Right atrium auricular region (tissue), 2 donors: ENCODE measurements at places on chromosomes 16 and 17.

GRCh38 chr16:8551388-8552332, 38.7 kb downstream of the TMEM114 start:
- DNase-seq: no peak
- no peaks in the 10 kb centered on the region for H3K36me3 ChIP-seq
- H3K27me3 ChIP-seq: no peaks in the 10 kb centered on the region
- H3K4me1 ChIP-seq: no peaks in the 10 kb centered on the region
- no peak overlapping the region for H3K4me3 ChIP-seq

DNA sequence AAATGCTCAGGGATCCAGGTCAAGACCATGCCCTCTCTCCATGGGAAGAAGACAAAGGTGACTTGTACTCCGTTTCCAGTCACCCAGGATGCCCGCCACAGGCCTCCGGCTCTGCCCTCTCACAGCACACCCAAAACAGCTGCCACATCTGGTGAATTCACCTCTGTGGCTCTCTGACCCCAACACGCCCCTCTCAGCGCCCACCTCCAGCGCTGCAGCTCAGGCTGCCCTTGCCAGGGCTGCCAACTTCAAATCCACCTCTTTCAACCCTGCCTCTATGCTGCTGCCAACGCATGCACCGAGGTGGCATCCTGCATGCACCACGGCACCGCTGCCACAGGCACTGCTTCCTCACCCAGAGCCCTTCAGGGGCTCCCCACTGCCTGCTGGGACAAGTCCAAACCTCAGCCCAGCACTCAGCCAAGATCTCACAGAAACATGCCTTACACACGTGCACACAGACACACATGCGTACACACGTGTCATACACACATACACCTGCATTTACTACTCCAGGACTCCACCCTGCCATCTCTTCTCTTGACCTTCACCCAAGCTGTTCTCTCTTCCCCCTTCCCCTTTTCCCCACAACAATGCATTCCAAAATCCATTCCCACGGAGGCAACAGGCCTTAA, 7.5 kb downstream of the HID1 start:
- no peak overlapping the region for H3K4me3 ChIP-seq
- H3K36me3 ChIP-seq: no peaks in the 10 kb centered on the region
- DNase-seq: no peak
- H3K4me1 ChIP-seq: no peaks in the 10 kb centered on the region

GRCh38 chr16:19776565-19776964, 58.5 kb downstream of the IQCK start:
- no peaks in the 10 kb centered on the region for H3K27me3 ChIP-seq
- peaks cover 6% of the 10 kb centered on the region for H3K4me1 ChIP-seq
- DNase-seq: no peak
- H3K27ac ChIP-seq: no peak overlapping the region
- H3K36me3 ChIP-seq: no peaks in the 10 kb centered on the region
- H3K4me3 ChIP-seq: no peak overlapping the region

DNA sequence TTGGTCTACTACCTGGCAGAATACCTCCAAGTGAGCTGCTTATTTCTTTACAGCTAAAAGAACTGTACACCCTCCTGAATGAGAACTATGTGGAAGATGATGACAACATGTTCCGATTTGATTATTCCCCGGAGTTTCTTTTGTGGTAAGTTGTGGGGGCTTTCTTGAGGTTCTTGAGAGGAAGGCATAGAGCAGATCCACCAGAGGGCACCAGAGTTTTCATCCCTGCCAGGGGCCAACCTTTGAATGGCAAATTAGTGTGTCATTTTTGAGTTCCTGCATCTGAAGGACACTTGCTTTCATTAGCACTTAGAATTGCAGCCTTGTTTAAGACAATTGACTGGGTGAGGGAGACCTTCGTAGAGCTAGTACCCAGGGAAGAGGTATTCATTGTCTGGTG, 35.0 kb downstream of the NMT1 start:
- peak overlapping the region; percentile 28 for H3K27ac ChIP-seq
- H3K36me3 ChIP-seq: peaks cover 72% of the 10 kb centered on the region
- no peak overlapping the region for H3K4me3 ChIP-seq
- DNase-seq: no peak

DNA sequence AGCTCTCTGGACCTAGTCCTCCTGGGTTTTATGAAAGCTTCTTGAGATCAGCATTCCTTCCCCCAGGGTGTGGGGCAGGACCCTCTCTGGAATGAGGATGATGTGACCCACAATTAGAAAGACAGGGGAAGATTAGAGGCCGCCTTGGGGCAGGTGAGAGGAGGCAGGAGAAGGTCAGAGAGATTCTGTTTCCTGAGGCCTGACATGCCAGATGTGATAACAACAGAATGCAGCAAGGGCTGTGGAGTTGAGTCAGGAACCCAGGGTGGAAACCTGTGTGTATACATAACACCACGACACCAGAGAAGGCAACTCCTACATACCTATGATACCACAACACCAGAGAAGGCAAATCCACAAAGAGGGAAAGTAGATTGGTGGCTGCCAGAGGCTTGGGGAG, 5.4 kb upstream of the SLC5A10 start:
- no peak for DNase-seq
- no peak overlapping the region for H3K4me3 ChIP-seq
- no peak overlapping the region for H3K27ac ChIP-seq
- no peaks in the 10 kb centered on the region for H3K4me1 ChIP-seq
- no peaks in the 10 kb centered on the region for H3K36me3 ChIP-seq
- no peaks in the 10 kb centered on the region for H3K27me3 ChIP-seq

DNA sequence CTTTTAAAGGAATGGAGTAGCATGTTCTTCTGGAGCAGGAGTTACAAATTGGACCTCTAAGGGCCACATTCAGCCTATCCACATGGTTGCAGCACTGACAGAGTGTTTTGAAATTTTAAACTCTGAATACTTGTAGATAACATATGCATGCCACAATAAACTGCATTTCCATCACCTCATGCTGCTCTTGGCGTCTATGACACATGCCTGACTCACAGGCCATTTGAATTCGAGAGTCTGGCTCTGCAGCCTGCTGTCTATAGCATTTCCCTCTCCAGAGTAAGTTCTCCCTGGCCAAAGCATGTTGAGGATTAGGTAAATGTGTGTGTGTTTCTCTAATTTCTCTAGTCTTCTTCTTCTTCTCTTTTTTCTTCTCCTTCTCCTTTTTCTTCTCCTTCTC, 28.7 kb upstream of the MYOCD start:
- no peak overlapping the region for H3K27ac ChIP-seq
- no peak for DNase-seq
- H3K36me3 ChIP-seq: no peaks in the 10 kb centered on the region
- peaks cover 5% of the 10 kb centered on the region for H3K4me1 ChIP-seq
- H3K27me3 ChIP-seq: no peaks in the 10 kb centered on the region

DNA sequence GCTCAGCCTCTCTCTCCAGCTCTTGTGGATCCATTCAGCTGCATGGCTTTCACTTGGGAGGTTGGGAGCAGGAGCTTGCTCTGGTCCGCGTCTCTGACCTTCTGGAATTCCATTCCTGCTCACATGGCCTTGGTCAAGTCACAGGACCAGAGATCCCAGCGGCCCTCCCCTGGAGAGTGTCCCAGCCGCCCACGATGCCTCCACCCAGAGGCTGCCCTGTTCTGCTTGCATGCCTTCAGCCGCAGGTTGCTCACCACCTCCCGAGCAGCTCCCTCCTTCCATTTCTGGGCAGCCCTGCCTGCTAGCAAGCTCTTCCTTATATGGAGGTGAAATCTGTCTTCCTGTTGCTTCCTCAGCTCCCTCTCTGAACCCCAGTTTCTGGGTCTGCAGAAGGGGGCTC, 32.6 kb downstream of the RAI1 start:
- no peak overlapping the region for H3K4me3 ChIP-seq
- no peaks in the 10 kb centered on the region for H3K4me1 ChIP-seq
- H3K36me3 ChIP-seq: no peaks in the 10 kb centered on the region
- DNase-seq: peak; percentile 69
- no peaks in the 10 kb centered on the region for H3K27me3 ChIP-seq

DNA sequence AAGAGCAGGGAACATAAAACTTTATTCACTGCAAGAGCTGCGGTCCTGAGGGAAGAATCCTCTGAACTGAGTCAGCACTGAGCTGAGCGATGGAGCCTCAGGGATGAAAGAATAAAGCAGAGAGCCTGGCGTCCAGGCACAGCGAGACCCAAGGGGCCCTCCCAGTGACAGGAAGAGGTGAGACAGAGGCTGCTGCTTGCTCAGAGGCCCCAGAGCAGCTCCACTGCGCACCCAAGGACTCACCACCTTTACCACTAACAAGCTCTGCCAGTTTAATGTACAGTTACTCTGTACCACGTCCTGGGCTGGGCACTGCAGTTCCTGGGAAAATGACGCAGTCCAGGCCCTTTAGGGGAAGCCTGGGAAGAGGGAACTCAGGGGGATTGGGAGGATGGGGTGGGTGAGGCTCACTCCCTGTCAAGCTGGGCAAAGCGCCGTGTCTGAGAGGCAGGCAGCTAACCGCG, 5.6 kb downstream of the GFAP start:
- no peak for DNase-seq
- H3K36me3 ChIP-seq: no peaks in the 10 kb centered on the region
- no peak overlapping the region for H3K27ac ChIP-seq
- no peaks in the 10 kb centered on the region for H3K27me3 ChIP-seq

DNA sequence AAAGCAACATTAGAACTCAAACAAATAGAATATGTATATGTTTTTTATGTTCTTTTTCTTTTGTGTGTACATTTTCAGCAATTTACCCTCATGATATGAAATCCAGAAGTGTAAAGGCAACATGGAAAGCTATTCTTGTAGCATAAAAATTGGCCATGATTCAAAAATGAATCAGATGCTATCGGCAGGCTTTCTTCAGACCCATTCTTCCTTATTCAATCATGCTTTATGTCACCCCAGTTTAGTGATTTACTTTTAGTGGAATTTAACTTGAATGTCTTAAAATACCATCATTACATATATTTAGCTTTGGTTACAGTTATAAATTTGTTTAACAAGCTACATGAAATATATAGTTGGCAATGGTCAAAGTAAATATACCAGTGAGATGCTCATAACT, 21.4 kb upstream of the SMIM36 start:
- no peaks in the 10 kb centered on the region for H3K36me3 ChIP-seq
- no peaks in the 10 kb centered on the region for H3K4me1 ChIP-seq
- H3K27me3 ChIP-seq: no peaks in the 10 kb centered on the region
- DNase-seq: no peak

DNA sequence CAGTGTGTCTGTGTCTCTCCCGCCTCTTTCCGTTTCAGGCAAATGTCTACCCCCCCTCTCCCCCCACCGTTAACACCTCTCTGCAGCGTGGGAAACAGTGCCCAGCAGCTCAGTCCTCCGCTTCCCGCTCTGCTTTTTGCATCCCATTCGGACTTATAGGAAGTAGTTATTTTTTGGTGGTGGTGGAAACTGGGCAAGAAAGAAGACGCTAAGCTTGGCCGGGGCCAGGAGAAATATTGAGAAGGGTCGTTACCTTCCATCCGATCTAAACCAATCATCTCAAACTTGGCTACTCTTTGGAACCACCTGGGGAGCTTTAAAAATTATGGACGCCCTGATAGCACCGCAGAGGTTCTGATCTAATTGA, 499 bp upstream of the HLF start:
- no peak for DNase-seq
- H3K4me1 ChIP-seq: no peaks in the 10 kb centered on the region
- peak overlapping the region; percentile 18 for H3K4me3 ChIP-seq

DNA sequence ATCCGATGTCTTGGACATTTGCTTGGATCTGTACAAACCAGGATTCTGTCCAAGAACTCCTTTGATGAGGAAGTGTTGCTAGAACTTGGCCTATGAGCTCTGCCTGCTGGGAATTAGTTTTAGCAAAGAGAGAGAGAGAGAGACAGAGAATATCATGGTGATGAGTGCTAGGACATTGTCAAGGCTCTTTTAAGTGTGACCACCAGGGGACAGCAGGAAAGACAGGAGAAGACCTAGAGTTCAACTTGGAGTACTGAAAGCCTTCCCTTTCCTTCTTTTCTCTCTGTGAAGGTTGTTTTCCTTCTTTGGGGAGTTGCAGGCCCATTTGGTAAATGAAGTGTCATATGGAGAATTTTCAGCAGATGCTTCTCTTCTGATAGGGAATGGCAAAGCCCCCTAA, 389.2 kb upstream of the HSBP1 start:
- H3K4me3 ChIP-seq: no peak overlapping the region
- no peak for DNase-seq
- H3K4me1 ChIP-seq: no peaks in the 10 kb centered on the region

- H3K4me1 ChIP-seq: no peaks in the 10 kb centered on the region
Observed at GRCh38 chr16:817001-817906, 16.7 kb upstream of the GNG13 start.

GRCh38 chr16:48128769-48129168, 27.0 kb downstream of the ABCC12 start:
- H3K27ac ChIP-seq: no peak overlapping the region
- H3K27me3 ChIP-seq: no peaks in the 10 kb centered on the region
- H3K36me3 ChIP-seq: no peaks in the 10 kb centered on the region

DNA sequence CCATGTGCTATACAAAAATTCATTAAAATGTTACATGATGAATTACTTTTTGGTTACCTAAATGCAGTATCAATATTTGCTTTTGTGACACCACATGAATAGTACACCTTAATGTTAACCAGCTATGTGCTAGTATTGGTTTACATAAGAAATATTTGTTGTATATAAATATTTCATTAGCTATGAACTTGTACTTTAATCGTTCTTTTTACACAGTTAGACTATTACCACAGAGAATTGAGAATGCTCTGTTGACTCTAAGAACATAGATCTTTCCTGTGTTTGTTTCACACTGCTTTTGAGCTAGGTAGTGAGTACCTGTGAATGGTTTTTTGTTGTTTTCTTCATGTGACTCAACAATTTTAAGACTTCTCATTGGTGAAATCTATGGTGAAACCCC, 93.4 kb downstream of the KANSL1 start:
- H3K4me1 ChIP-seq: no peaks in the 10 kb centered on the region
- H3K36me3 ChIP-seq: no peaks in the 10 kb centered on the region
- H3K27ac ChIP-seq: no peak overlapping the region
- no peak overlapping the region for H3K4me3 ChIP-seq
- DNase-seq: no peak

DNA sequence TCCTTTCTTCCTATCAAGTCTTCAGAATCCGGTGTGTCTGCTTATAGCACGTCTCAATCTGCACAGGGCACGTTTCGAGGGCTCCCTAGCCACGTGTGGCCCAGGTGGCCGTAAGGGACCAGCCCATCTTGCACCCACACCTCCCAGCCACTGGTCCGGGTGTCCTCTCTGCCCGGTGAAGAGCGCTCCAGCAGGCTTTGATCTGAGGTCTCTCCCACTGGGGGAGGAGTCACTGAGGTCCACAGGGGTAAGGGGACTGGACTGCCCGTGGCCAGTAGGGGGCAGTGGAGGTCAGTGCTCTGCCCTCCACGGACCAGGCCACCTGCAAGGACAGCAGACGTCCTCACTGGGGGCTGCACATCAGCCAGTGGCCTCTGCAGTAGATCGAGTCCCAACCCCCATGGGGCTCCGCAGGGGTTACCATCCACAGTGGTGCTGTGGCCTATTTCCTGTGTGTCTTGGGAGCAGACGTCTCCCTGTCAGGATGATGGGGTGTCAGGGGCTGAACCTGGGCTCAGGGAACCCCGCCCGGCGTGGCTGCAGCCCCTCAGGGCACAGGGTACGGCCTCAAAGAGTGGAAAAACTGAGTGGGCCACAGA, 204.1 kb upstream of the CIBAR2 start:
- H3K4me3 ChIP-seq: no peak overlapping the region
- peaks cover 64% of the 10 kb centered on the region for H3K4me1 ChIP-seq
- H3K27ac ChIP-seq: peak overlapping the region; percentile 28
- no peaks in the 10 kb centered on the region for H3K27me3 ChIP-seq
- no peaks in the 10 kb centered on the region for H3K36me3 ChIP-seq
